Ovary (tissue), 10 donors: ENCODE measurements at places on chromosomes 16 and 17.

- DNase-seq = no peak
Measured at GRCh38 chr16:6482696-6483468, 849.8 kb upstream of the RBFOX1 start.

- no peak for DNase-seq
Measured at GRCh38 chr17:2198927-2199326, 104.7 kb downstream of the SMG6 start.

DNA sequence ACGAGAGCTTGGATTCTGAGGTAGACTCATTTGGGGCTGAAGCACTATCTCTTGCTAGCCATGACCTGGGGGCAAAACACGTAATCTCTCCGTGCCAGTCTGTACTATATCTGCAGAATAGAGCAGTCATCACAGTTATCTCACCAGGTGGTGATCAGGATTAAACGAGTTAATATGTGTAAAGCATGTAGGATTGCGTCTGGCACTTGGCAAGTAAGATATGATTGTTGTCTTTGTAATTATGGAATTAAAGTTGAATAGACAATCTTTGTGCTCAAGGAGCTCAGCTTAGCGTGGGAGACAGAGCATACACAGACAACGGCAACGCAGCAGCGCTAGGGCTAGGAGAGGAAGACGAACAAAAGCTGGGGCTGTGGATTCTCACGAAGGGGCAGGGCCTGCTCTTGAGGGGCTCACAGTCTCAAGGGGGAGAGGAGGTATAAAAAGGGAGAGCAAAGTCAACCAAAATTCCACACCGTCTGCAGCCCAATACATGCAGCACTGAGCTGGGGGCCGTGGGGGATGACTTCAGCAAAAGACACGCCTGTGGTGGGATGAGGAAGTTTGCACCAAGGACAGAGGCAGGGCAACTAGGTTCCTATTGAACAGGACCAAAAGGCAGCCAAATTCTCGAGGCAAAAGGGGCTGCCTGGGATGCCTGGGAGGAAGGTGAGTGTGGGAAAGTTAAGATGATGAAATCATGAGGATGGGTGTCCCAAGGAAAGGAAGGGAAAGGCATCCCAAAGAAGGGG lies 68.6 kb downstream of the SDK2 start:
- no peak for DNase-seq

DNA sequence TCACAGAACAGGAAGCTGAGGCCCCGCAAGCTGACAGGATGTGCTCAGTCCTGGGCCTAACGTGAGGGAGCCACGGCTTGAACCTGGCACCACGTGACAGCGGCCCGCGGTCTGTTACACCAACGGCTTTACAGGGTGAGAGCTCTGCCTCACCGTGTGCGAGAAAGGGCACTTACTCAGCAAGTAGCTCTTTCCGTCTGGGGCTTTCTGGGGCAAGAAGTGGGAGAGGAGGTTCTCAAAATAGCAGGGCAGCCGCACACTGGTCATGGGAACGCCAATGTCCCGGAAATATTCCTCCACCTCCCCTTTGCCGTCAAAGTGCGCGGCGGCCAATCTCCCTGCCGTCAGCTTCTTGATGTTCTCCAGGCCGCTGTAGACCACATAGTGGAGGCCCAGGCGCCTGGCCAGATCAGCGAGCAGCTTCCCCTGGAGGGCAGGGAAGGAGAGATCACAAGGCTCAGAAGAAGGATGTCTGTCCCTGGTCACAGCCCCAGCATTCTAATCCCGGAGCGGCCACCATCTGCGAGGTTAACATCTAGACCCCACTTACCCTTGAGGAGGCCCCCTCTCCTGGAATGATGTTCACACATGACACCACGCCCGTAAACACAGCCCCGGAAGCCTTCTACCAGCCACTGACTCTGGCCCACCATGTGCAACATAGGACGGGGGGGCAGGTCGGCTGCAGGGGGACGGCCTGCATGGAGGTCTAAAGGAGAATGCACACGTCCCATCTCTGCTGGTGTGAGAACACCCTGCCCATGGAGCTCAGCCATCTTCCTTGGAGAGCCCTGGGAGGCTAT lies 8.2 kb downstream of the NMRAL1 start:
- DNase-seq = no peak

DNA sequence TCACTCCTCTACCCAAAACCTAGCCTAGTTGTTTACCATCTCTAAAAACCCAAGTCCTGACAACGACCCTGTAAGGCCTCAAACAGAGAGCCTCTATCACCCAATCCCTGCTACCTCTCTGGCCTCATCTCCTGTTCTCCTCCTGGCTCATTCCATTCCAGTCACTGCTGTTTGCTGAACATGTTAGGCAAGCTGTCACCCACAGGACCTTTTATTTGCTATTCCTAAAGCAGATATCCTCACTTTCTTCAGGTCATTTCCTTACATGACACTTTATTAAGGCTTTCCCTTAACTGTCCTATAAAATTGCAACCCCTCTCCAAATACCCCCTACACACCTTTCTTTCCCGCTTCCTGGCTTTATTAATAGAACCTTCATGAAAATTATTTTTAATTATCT lies 85.1 kb downstream of the KANSL1 start:
- DNase-seq = no peak
